ENCODE measurements at places on chromosomes 13 and 19. TPM values are rescaled to one million over a fixed set of nuclear protein-coding genes. Genes with fewer than 3 reads are reported as not detected.

Gene SYT5
- 6.1 TPM for total RNA-seq

Gene OR7A17
- total RNA-seq: not detected

Gene CGB2
- total RNA-seq: not detected

Gene DMKN
- total RNA-seq: 32.5 TPM

Gene LAIR1
- not detected for total RNA-seq

Gene ATCAY
- 0.14 TPM for total RNA-seq

Measured in A549 treated with Mapracorat at 1 μM for 4 hours (cell line).